Stimulated activated CD4-positive, alpha-beta T cell treated with anti-CD3 and anti-CD28 coated beads, TNF-alpha, amount 100 ng/mL, for 24 hours (primary cell): ENCODE measurements at places on chromosomes 12 and 14.

DNA sequence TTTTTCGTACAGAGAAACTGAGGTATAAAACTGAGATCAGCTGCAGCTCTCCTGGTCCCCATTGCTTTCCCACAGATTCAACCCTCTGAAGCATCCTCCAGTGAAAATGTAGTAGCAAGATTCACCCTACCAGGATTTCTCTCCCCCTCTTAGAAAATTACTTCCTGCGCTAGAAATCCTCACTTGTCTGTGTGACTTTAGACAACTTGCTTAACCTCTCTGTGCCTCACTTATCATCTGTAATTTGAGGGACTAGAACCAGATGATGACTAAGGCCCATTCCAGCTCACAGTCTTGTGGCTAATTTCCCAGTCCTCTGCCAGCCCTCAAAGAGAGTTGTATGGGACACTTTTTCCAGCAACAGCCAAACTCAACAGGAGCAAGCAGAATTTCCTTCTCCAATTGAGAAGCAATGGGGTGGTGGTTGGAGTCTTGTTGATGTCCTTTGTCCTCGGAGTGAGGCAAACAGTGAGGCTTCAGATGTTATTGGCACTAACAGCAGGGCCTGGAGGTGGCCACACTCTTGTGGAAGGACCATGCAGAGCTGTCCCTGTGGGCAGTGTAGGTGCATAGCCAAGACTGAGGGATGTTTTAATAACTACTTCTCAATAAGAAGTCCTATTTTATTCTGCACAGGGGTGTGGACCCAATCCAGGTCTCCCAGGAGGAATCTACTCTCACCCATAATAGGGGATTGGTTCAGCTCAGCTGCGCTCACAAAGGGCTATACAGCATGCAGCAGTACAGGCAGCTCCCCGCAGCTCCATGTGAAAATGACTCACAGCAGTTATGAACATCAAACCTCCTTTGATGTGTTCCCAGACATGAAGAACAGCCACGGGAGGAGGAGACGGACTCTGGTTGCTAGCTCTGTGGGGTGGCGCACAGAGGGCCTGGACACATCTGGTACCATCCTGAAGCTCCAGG is 200.1 kb downstream of the DAD1 start:
- no peak for DNase-seq

- DNase-seq: no peak
These were observed 793.3 kb downstream of the DIO2 start for GRCh38 chr14:79417961-79418360.

- no peak for DNase-seq
These were observed 274.2 kb downstream of the ETNK1 start for GRCh38 chr12:22899184-22899583.

DNA sequence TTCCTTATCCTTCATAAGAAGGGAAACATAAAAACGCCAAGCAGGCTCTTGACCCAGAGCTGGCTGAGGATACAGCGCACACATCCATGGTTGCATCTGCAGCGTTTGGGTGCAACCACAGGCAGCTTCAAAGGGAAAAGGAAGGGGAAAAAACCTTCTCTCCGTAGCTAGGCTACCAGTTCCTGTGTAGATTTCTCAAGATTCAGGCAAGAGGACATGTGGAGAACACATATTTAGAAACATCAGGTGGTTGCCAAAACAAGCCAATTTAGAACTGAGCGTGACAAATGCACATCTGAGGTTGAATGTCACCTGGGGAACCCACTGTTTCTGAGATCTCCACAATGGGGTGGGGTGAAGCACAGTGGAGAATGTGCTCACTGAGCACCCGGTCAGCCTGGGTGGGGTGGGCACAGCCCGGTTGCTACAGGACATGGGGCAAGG is 78.3 kb upstream of the BDKRB2 start:
- DNase-seq: no peak

- no peak for DNase-seq
These were observed 13.5 kb downstream of the CPSF2 start for GRCh38 chr14:92135269-92135668.

GRCh38 chr14:42893183-42893582 is 1286.5 kb downstream of the LRFN5 start:
- no peak for DNase-seq

GRCh38 chr14:75566752-75567151 is 11.7 kb upstream of the FLVCR2 start:
- no peak for DNase-seq

DNA sequence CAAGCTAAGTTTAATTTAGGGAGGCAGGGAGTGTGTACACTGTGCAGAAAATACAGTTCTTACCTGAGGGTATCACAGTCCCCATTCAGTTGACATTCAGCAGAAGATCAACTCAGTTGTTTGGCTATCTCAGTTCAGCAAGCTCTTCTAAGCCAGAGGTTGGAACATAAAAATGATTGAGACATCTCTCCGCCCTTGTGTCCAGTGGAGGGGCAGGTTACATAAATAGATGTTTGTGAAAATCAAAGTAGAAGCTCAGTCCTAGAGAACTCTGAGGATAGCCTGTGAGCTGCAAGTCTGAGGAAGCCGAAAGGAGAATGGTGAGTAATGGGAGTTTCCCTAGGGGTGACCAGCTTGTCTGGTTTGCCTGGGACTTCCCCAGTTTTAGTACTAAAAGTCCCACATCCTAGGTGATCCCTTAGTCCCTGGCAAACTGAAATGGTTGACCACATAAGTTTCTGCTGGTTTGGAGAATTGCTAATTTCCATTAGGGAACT is 251.4 kb upstream of the ATP2B1 start:
- no peak for DNase-seq

DNA sequence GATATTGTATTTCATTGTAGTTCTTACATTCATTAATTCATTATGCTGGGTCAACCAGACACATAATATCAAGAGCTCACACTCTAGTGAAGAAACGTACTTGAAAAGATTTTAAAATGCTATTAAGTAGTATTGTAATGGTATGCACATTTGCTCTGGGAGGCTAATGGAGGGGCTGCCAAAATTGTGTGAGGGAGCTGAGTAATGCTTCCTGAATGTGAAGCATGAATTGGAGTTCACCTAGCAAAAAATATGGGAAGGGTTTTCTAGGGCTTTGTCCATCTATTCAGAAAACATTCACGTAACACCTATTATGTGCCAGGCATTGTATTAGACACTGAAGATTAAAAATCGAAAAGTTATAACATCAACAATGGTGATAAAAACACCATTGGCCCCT is 403.8 kb upstream of the PDE3A start:
- no peak for DNase-seq

DNA sequence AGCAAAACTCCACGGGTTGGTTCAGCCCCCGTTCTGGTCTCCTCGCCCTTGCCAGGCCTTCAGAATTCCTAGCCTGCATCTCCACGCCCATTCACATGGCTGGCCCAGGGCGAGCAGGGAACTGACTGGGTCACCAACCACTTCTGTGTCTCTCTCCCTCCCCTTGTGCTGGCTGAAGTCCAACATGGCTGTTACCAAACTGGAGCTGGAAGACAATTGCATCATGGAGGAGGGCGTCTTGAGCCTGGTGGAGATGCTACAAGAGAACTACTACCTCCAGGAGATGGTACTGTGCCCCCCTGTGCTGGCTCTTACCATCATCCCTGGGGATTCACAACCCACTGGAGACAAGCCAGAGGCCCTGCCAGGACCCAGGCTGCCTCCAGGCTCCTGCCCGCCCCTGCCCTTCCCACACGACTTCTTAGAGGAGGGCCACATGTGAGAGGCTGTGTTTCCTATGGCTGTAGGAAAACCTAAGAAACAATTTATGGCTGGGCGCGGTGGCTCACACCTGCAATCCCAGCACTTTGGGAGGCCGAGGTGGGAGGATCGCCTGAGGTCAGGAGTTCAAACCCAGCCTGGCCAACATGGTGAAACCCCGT is 9.9 kb downstream of the LRRC74A start:
- DNase-seq: no peak

- DNase-seq: no peak
These were observed 7.9 kb upstream of the WASHC3 start for GRCh38 chr12:102069707-102070106.

DNA sequence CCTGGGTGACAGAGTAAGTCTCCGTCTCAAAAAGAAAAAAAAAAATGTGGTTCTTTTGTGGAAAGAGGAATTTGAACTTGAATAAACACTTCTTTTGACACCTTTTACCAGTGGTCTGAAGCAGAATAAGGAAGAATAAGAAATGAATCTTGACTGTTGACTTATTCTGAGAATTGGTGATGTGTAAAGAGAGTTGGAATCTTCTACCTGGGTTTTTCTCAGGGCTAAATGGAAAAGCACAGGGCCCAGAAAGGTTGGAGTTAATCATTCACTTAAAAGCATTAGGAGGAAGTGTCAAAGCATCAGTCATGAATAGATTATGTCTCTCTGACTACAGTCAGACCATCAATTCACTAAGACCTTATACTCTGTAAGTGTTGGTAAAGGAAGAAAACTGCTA is 13.9 kb downstream of the PNMA1 start:
- no peak for DNase-seq

- DNase-seq: no peak
These were observed 16.3 kb downstream of the LUM start for GRCh38 chr12:91094957-91095356.

GRCh38 chr14:88352698-88353097 is 29.6 kb upstream of the KCNK10 start:
- DNase-seq: no peak

GRCh38 chr14:90382491-90383125 is 14.2 kb upstream of the CALM1 start:
- peak; percentile 55 for DNase-seq

GRCh38 chr12:116708826-116709756 is 28.8 kb downstream of the SPRING1 start:
- peak; percentile 4 for DNase-seq

DNA sequence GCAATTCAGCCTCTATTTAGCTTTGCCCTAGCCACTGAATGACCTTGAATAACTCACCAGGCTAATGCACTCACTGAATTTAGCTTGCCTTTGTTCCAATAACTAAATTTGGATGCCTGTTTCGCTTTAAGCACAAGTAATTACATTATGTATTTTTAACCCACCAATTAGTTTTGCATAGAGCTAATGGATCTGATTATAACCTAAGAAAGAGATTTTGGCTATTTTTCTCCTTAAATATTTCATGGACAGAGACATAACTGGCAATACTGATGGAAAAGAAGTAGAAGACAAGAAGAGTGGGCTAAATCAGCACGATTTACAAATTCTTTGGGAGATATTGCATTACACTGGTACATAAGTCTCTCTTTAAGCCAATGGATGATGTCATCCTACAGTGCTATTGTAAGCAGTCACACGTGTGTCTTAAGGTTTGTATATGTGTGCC is 85.7 kb downstream of the AKAP6 start:
- no peak for DNase-seq

DNA sequence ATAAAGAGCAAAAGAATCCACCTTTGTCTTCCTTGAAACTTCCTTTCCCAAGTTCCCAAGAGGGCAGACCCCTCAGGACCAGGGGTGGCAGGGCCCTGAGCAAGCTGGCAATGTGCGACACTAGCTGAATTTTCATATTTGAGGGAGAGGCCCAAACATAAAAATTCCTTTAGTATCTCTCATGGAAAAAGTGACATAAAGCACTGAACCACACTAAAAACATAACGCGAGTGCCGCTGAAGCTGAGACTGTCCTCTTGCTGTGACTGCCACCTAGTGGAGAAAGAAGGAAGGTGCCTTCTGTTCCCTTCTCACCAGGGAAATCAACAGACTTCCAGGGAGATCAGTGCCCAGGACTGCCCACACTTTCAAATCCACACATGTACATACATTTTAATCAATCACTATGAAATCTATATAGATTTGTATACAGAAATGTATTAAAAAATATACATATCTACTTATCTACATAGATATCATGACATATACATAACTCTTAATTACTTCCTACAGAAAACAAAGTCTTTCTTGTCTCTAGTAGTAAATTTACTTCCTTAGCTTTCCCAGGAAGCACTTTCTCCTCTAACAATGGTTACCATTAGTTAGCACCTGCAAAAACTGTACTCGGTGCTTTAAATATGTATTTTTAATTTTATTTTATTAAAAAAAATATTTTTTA is 53.8 kb downstream of the SSH1 start:
- peak; percentile 35 for DNase-seq

GRCh38 chr12:57146092-57146491 is 1.3 kb downstream of the LRP1-AS start:
- DNase-seq: no peak

DNA sequence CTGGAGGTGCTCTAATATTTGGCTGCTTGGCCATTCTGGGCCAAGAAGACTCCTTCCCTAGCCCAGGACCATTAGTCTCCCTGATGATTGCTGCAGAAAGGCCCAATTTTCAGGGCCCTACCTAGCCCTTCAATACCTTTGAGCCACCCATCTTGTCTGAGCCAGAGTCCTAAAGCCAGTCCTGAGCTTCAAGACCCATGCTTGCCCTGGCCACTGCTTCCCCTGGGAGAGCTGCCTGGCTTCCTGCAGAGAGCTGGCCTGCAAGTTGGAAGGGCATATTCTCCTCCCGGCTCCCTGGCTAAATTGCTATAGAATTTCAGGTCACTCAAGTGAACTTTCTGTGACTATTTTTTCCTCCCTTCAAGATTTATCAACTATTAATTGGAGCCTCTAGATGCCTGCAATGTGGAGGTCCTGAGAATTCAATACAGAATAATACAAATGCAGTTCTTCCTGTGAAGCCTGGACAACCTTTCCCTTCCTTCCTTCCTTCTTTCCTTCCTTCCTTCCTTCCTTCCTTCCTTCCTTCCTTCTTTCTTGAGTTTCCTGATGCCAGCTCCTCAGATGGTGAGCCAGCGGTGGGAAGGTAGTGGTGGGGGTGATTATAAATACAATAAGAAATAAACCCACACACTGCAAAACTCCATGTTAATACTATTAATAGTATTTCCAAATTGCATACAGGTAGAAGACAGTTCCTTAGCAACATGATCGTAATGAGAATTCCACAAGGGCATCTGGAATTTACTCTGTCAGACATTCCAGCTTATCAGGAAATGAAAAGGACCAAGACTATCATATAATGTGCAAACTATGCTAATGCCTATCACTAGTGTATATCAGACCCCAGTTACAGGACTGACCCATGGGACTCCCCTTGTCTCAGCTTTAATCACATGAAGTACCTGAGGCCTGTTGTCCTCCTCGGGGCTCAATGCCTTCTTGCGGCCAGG is 108.1 kb downstream of the ZFP36L1 start:
- DNase-seq: no peak

DNA sequence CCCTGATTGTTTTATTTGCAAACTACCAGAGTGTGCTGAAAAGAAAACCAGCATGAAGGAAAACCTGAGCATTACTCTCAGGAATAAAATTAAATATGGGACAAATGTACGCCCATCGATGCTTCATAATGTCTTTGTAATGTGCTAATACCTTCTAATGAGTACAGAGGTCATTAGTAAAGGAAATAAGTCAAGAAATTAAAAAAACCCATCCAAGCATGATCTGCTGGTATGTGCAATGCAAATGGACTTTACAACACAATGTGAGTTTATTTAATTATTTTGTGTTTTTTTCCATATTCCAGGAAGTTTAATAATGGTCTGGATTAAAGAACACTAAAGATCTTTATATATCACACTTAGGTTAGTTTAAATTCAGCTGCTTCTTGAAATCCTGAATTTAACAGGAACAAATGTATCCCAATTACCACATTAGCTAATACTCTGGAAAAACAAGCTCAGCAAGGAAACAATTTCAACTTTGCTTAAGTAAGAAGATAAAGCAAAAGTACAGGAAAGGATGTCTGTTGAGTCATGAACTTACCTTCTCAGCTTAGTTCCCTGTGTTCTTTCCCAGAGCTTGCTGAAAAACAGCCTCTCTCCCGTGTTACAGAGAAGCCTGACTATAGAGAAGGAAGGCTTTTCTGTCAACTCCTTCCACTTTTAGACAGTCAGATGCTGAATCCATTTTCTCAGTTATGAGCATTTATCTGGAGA is 179.3 kb upstream of the TMEM260 start:
- DNase-seq: no peak
